Right renal pelvis (tissue), 4 donors: ENCODE measurements at places on chromosomes 3 and 15. TPM values are rescaled to one million over a fixed set of nuclear protein-coding genes. Genes with fewer than 3 reads are reported as not detected.

DNA sequence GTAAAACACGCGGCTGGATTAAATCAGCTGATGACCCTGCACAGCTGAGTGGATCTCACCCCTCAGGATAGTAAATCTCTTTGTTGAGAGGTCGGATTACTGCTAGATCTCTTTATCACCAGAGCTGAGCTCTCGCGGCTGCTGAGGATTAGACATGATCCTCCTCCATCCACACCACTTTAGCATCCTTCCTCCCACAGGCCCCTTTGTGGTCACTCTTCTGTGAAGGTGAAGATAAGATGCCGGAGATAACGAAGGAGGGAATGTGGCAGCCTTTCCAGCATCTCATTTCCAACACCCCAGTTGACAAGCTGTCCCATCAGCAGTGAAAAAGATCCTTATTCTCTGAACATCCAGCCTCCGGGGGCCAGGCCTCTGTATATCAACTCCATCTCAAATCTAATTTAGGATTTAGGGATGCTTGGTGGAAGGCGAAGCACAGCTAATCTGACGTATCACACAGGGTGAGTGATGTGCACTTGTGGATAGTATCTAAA, 47.5 kb upstream of the SELENOK start:
- DNase-seq = no peak

GRCh38 chr3:32820971-32821685, 3.3 kb downstream of the TRIM71 start:
- no peak for DNase-seq

DNA sequence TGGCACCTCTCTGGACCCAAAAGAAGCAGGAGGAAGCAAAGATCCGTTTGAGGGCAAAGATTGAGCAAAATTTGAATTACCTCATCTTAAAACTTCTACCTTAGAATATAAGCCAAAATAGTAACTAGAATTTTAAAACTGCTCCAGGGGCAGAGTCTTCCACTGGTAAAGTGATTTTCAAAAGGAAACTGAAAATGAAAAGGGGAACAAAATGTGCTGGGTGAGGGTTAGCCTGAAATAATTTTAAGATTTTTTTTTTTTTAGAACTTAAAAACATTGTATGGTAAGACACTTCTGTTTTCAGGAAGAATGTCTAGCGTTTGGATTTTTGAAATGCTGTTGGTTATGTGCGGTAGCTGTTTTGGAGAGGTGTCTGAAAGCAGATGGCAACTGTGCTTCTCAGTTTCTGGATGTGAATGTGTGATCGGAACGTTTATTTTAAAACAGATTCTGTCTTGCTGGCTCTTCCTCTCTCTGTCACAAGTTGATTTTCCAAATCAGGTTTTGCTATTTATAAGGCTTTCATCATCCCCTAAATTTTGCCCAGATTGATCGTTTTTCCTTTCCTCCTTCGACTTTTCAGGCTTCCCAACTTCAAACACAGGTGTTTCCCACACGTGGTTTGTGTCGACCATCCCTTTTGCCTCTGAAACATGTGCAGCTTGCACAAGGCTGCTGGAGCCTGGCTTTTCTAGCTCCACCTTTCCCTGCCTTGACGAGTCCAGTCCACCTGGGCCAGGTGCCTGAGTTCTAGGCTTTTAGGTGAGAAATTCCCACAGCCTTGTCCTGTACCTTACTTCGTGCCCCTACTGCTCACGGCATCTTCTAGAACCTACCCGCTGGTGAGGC, 3.3 kb downstream of the LRRK1 start:
- DNase-seq = no peak

The CD200 gene
- 41.5 TPM for polyA plus RNA-seq

GRCh38 chr3:187782006-187782405, 36.7 kb upstream of the BCL6 start:
- DNase-seq = no peak
